ENCODE measurements at places on chromosomes 7 and 10. TPM values are rescaled to one million over a fixed set of nuclear protein-coding genes. Genes with fewer than 3 reads are reported as not detected.

- ATAC-seq = no peak
Measured at GRCh38 chr10:89390476-89391225, 1.8 kb upstream of the IFIT1 start.

DNA sequence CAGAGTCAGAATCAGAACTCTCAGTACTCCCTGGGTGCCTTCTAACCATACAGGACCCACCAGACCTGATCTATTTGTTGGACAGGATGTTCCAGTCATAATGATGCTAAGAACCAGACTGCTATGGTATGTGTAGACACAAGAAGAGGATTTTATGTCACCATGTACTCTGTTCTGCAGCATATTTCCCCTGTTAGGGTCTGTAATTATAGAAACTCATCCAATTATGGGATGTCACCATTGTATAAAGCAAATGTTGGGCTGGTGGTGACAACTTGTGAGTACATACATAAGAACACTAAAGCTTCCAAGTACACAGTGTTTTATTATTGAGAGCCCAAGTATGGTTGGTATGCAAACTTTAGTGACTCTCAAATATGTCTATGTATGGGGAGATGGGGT, 67.1 kb upstream of the AGBL3 start:
- peak; percentile 76 for ATAC-seq

GRCh38 chr10:60819271-60819670, 41.0 kb downstream of the CDK1 start:
- ATAC-seq = no peak

- ATAC-seq = no peak
Measured at GRCh38 chr10:29576681-29577080, 58.1 kb downstream of the SVIL start.

DNA sequence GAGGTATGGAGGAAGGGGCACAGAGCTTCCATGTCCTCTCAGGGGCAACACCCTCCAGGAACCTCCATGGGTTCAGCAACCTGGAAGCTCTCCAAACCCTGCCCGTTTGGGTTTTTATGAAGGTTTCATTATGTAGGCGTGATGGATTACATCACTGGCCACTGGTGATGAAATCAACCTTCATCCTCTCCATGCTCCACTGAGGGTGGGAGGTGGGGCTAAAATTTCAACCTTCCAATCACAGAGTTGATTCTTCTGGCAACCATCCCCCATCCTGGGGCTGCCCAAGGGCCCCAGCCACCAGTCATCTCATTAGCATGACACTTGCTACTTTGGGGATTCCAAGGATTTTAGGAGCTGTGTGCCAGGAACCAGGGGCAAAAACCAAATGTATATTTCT, 90.1 kb downstream of the TEX36 start:
- no peak for ATAC-seq

GRCh38 chr10:124944982-124945381, 3.1 kb downstream of the ZRANB1 start:
- no peak for ATAC-seq

Gene GIMAP1
- 5.1 TPM for total RNA-seq

DNA sequence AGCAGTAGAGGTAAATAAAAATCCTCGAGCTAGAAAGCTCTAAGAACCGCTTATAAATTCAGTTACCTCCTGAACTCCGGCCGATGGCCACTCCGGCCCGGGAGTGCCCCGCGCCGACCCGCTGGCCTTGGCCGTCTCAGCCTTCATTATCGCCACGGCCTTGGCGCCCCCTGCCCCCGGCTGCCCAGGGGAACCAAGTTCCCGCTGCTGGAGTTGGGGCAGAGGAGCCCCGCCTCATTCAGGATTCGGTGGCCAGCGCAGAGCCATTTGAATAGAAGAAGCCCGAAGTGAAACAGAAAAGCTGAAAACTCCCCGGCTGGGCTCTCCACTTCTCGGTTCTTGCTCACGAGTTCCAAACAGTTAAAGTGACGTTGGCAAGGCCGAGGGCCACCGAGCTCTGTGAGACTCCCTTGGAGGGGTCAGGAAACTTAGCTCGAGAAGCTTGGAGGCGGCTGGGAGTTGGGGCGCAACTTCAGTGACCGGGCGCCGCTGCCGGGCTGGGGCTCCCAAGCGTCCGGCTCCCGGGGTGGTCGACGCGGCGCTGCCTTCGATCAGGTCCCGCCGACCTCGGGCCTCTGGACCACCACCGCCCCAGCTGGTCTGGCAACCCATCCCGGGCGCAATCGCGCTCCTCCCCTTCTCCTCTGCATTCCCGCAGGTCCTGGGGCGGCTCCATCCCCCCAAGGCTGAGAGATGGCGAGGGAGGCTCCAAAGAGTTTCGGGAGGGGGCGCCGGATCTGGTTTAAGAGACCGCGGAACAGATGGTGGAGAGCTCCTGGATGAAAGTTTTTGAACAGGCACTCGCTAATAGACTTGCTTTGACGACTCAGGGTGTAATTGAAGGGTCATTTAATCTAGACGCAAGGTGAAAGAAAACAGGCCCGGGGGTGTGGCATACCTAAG, 5.8 kb upstream of the FEZF1 start:
- ATAC-seq = no peak

Gene ANKRD61
- total RNA-seq = not detected

DNA sequence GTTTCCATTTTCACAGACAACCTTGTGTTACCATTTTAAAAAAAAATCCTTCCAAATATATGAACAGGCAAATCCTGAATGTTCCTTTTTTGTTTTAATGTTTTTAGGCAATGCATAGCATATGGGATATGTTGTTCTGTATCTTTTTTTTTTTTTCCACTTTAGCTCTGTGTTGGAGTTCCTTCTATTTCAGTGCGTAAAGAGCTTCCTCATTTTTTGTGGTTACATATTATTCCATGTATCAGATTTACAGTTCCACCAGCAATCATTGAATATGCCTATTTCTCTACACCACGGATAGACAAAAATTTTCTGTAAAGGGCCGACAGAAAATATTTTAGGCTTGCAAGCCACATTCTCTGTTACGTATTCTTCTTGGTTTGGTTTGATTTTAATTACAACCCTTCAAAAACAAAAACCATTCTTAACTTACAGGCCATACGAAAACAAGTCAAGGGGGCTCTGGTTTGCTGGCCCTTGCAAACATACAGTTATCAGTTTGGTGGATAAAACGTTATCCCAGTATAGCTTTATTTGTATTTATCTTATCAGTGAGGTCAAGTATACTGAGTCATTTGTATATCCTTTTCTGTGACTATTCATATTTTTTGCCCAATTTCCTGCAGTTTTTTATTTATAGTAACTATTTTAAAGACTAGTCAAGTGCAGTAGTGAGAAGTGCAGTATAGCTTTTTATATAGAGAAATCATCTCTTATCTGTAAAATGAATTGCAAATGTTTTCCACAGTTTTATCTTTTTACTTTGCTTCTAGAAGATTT, 55.7 kb downstream of the RALA start:
- ATAC-seq = no peak

DNA sequence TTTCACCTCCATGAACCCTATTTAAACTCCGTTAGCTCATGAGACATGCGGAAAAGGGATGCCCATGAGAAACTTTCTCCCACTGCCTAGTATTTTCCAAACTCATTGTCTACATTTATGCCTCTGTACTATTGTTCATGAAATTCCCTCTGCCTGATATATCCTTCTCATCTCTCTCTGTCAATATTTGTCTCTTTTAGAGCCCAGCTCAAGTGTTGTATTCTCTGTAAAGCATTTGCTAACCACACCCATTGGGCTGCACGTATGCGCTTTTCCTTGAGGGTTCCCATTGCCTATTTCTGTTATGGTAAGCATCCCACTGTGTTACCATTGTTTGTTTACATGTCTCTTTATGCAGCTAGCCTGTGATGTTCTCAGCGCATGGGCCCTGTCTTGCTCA, 211.4 kb downstream of the MDFIC start:
- ATAC-seq = no peak

- peak; percentile 79 for ATAC-seq
Measured at GRCh38 chr10:5949009-5949759, 28.2 kb downstream of the IL15RA start.

- no peak for ATAC-seq
Measured at GRCh38 chr10:42654419-42654818, 16.0 kb upstream of the ZNF33B start.

DNA sequence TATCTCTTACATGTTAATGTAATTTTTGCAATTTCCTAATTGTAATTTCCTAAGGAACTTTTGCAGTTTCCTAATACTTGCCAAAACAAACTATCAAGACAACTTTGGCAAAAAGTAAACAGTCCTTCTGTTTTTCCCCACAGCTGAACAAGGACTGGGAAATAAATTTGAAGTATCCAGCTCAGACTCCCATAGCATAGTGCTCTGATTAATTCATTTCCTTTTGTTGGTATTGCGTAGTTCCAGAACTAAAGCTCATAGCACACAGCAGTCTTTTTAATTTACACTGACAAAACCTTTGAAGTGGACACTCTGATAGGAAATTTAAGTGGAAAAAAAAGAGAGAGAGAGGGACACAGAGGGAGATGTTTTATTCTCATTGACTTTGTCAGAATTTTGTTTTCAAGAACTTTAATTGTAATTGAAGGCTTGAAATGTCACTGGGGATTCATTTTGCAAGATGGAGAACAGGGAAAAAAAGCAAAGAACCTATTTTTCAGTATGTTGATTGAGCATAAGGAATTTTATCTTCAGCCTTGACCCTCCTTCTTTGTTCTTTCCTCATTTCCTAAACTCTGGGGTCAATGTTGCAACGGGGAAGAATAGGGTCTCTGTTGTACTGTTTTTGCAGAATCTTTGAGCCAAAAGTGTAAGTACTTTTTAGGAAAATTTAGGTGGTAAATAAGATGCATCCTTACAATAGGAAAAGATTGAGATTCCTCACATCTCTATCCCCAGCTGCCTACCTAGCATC, 232.2 kb upstream of the NPSR1 start:
- ATAC-seq = no peak

- ATAC-seq = no peak
Measured at GRCh38 chr7:30998180-30998579, 34.4 kb downstream of the GHRHR start.

Gene COL1A2
- not detected for total RNA-seq

Gene MYL7
- total RNA-seq = not detected

DNA sequence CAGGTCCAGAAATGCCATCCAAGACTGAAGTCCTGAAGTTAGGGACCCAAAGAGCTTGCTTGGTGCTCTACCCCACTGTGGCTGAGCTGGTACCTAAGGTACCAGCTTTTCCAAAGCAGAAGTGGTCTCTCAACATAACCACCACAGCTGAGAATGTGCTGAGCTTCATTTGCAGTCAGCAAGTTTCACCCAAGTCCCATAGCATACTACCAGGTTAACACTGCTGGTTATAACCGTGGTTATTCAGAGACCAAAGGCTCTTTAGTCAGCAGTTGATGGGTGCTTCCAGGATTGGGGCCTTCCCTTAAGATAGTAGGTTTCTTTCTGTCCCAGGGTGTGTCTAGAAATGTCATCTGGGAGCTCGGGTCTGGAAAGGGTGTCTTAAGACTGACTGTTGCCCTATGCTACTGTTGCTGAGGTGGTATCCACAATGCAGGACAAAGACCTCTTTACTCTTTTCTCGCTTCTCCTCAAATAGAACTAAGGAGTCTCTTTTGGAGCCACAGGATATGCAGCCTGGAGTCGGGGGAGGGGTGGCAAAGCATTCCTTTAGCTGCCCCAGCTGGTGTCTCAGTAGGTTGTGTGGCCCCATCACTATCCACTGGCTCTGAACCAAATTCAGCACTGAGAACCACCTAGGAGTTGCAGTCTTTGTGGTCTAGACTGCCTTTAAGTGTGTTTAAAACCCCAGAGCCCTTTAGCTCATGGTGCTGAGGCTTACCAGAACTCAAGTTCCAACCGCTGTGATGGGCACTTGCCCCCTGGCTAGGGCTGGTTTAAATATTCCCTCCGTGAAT, 354.9 kb upstream of the SEMA3C start:
- no peak for ATAC-seq

- no peak for ATAC-seq
Measured at GRCh38 chr10:104483582-104483981, 129.9 kb downstream of the CFAP58 start.

- ATAC-seq = no peak
Measured at GRCh38 chr10:85874208-85874607, 492.4 kb downstream of the GRID1 start.

DNA sequence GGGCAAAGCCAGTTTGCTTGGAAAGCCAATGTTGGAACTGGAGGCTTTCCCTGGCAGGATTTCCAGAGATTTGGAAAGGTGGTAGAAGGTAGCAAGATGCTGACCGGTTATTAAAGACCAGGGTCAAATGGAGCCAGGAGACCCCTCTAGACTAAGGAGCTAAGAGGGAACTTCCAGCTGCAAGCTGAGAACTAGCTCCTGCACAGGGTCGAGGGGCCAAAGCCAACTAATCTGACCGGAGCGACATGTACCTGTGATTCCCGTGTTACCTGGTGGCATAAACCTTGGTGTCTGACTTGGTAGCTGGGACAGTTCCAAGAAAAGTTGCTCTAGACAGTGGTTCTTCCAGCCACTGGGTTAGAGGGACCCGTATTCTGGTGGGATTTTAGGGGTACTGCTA, 41.8 kb downstream of the SPDYE5 start:
- ATAC-seq = no peak

GRCh38 chr10:96548589-96548988, 34.9 kb upstream of the TLL2 start:
- ATAC-seq = no peak

DNA sequence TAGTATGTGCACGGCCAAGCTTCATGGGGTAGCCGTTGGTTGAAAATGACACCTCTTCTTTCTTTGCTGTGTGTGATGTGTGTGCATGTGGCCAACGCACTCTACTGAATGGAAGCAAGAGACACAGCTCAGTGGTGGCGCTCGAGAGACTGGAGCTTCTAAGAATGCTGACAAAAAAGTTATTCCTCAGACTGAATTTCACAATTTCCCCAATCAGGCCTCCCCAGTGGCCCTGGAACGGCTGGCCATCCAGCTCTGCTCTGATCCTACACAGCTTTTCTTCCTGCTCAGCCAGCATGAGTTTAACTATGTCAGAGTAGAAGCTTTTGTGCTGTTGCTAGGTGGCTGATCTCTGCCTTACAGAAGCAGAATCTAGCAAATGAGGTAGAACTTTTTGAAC, 186.7 kb upstream of the PLXDC2 start:
- ATAC-seq = no peak

Gene TMEM184A
- not detected for total RNA-seq

DNA sequence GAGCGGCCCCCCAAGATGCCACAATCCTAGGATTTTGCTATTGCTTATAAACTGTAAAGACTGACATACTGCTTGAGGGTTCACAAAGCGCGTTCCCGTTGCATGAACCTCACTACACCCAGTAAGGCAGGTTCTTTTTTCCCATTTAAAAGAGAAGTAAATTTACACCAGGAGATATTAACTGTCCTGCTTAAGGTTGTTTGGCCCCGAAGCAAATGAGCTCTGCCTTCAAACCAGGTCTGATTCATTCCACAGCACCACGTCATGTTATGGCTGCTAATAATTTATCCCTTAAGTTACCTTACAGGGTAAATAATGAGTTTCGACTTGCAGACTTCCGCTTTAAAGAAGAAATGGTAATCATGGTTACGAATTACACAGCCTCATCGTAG, 559 bp upstream of the FKBP14 start:
- ATAC-seq = peak; percentile 31

GRCh38 chr7:154906201-154906600, 96.7 kb downstream of the PAXIP1 start:
- no peak for ATAC-seq

Data from activated T-helper 17 cell treated with anti-CD3 and anti-CD28 coated beads, Interleukin-2, amount 50 U/mL, for 72 hours (primary cell).